ENCODE measurements at places on chromosomes 3 and 15.

- no peak for DNase-seq
Observed at GRCh38 chr3:13772885-13773745, 106.8 kb downstream of the WNT7A start.

DNA sequence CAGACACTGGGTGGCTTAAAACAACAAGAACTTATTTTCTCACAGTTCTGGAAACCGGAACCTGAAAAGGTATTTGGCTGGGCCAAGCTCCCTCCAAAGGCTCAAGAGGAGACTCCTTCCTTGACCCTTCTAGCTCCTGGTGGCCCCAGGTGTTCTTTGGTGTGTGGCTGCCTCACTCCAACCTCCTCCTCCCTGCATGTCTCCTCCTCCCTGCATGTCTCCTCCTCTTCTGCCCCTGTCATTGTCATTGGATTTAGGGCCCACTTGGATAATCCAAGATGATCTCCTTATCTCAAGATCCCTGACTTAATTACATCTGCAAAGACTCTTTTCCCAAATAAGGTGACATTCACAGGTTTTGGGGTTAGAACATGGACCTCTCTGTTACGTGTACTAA lies 69.8 kb upstream of the MFGE8 start:
- no peak for DNase-seq

- no peak for DNase-seq
Observed at GRCh38 chr3:192489579-192489978, 237.8 kb downstream of the FGF12 start.

GRCh38 chr15:42732095-42732827 lies 4.7 kb downstream of the CDAN1 start:
- DNase-seq, result no peak

GRCh38 chr3:171149526-171150116 lies 123.1 kb upstream of the SLC2A2 start:
- DNase-seq, result no peak

DNA sequence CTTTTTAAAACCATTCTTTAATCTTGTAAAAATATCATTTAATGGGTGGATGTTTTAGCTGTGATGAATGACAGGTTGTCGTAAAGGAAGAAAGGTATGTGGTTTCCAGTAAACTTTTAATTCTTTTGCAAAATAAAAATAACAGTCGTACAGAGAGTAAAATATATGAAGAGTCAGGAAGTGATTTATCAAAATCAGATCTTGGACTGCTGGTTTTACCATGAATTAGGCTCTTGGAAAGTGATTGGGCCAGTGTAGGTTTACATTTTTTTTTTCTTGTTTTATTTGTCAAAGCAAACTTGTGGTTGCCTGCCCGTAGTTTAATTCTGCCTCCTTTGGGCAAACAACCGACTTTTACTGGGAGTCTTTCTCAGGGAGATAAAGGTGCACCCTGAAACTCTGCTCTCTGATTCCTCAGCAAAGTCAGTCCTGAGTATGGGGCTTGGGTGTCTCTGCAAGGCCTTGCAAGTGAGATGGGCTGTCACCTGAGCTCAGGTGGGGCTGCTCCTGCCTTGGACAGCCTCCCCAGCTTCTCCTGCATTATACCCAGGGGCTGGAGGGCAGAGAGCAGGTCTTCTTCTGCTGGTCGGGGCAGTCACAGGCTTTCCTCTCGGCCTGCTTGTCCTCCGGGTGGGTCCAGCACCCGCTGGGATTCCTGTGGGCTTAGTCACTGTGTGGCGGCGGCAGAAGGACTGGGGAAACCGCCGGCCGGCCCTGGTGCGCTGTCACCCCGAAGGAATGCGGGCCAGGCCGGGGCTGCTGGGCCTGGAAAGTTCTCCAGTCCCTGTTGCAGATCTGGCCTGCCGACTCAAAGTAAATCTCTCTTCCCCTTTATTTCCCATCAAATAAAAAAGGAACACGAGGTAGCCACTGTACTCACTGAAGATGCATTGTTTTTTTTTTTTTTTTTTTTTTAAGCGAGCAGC lies 79.0 kb downstream of the IGF1R start:
- DNase-seq, result no peak

GRCh38 chr15:62389885-62390790 lies 225.1 kb upstream of the C2CD4B start:
- DNase-seq, result no peak

- no peak for DNase-seq
Observed at GRCh38 chr15:76192715-76193114, 118.6 kb downstream of the ETFA start.

DNA sequence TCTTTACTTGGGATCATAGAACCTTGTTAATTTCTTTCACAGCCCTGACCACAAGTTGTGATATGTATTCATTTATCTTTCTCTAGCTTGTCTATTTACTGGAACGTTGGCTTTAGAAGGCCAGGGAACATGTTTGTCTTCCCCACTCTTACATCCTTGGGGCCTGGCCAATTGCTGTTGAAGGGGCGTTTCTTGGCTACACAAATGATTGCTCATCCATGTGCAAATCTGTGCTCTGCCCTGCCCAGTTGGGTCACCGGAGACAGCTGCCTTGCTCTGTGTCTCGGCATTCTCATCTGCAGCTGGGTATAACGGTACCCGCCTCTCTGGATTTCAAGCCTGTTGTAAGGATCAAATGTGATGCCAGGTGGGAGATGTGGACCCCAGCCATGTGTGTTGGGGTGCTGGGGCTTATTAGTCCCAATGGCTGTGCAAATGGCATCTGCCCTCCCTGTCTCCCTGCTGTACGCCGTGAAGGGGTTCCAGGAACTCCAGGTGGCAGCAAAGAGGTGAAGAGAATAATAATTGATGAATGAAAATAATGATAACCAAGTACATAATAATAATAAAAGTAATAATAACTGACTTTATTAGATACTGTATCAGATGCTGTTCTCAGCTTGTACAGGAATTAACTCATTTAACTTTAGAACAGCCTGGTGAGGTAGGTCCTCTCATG lies 24.0 kb upstream of the TLE3 start:
- no peak for DNase-seq

DNA sequence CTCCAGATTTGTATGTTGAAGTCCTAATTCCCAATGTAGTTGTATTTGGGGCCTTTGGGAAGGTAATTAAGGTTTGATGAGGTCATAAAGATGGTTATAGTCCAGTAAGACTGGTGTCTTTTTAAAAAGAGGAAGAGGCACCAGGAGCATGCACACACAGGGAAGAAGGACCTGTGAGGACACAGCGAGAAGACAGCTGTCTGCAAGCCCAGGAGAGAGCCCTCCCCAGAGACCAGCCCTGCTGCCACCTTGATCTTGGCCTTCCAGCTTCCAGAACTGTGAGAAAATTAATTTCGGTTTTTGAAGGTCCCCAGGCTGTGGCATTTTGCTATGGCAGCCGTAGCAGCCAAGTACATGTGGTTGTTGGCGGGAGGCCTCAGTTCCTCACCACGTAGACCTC lies 32.8 kb upstream of the TSEN2 start:
- DNase-seq, result no peak

- DNase-seq, result no peak
Observed at GRCh38 chr15:77688266-77688665, 55.6 kb upstream of the LINGO1 start.

- no peak for DNase-seq
Observed at GRCh38 chr3:151259664-151260063, 18.7 kb downstream of the P2RY14 start.

DNA sequence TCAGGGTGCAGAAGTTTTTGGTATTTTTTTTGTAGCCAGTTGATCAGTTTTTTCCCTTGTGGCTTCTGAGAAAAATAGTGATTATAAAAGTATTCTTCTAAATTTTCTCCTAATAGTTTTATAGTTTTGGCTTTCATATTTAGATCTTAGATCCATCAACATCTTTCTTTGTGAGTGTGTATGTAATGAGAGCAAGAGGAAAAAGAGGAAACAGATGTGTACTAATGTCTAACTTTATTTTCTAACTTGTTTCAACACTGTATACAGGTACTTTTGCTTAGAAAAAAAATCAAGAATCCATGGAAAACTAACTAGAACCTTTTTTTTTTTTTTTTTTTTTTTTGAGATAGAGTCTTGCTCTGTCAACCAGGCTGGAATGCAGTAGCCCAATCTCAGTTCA lies 53.1 kb downstream of the ARRDC4 start:
- no peak for DNase-seq

DNA sequence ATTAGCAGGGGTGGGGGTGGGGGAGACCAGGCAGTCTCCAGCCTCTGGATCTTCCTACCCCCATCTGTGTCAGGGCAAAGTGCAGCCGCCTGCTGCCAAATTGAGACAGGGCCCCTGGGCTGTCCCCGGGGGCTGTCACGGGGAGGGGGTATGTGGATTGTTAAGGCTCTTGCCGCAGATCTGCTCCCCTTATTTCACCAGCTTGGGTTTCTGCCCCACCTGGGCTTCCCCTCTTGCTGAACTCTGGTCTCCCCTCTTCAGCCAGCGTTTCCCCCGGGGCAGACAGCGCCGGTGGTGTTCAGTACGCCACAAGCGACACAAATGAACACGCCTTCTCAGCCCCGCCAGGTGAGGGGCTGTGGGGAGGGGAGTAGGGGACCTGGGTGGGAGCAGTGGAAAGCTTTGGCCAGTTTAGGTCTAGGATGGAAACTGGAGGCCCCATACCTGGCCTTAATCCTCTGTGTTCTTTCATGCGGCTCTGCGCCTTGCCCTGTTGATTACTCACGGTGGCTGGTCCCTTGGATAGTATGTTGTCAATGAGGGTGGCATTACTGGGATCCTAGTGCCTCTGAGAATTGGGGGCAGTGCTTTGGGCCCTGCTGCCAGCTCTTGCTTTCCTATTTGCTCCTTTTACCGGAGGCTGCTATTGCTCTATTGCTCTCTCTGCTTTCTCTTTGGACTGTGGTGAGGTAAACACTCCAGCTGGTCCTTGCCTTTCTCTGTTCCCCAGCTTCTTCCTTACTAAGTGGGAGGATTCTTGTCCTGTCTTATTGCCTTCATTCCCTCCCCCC lies 1.7 kb downstream of the EIF4G1 start:
- no peak for DNase-seq

- no peak for DNase-seq
Observed at GRCh38 chr3:128066114-128066513, 13.9 kb downstream of the SEC61A1 start.

DNA sequence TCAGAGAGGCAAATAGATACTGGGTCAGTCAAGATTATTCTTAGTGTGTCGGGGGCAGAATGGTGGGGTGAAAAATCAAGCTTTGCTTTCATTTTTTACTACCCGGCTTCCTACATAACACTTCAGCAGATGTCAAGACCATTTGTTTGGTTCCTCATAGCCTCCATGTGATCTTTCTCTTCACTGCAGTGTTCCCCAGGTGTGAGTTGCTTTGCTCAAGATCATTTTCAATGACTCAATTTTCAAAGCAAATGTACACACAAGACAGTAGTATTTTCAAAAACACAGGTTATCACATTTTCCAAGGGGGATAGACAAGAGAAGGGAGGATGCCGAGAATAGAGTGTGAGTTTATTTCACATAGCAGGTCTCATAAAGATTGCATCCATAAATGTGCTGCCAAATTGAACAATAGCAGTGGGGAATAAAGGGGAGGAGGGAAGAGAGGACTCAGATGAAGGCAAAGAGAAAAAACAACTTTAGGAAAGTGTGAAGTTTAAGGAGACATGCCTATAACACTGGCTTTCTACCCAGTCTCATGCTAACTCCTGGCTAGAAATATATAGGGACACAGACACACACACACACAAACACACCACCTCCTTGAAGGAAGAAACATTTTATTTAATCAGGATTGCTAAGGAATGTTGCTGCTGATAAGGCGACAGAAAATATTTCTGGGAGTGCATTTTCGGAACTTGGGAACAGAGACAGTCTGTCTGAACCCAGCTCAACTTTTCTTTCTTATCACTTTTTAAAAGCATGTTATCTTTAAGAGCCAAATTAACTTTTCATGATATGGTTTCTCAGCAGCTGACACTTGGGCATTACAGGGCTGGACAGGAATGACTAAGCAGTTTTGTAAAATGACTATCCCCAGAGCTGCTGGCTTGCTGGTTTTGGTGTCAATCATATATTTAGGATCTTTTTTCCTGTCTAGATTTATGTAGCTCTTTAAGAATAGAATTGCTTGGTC lies 402.4 kb downstream of the RBMS3 start:
- no peak for DNase-seq

GRCh38 chr3:43288366-43288765 lies 2.0 kb downstream of the SNRK start:
- no peak for DNase-seq

GRCh38 chr3:84621823-84622222 lies 337.0 kb upstream of the CADM2 start:
- DNase-seq, result no peak

DNA sequence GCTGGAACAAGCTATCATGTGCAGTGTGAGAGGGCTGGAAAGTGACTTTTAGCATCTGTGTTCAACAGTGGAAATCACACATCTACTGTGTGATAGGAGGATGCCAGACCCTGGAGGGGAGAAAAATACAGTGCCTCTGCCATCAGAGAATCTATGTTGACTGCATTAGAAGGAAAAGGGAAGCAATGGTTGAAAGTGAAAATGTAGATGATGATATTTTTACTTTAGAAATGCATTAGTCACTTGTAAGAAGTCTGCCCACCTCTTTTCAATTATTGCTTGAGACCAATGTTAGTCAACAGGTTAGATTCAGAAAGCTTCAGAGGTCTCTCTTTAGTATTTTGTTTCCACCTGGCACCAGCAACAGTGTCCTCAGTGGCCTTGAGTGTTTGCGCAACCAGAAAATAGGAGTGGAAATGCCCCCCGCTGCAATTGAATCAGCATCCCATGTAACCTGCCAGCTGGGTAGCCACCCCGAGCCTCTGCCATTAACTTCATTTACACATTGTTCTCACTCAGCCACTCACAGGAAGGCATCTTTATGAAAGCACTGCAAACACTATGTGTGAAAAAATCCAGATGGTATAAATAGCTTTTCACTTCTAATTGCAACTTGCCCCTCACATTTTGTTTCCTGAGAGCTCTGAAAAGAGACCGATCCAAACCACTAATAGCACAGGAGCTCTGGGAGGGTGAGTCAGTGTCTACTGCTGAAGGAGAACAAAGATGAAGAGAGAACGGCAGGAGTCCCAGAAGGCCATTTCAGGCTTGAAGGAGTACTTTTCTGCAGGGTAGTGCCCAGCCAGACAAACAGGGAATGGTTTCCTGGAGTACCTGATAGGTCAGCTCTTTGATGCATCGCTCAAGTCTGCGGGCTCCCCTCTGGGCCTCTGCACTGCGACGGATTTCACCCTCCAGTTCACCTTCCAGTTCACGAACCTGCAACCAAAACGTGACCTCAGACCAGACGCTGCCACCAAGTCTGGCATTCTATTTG lies 92.1 kb downstream of the HHLA2 start:
- DNase-seq, result no peak

DNA sequence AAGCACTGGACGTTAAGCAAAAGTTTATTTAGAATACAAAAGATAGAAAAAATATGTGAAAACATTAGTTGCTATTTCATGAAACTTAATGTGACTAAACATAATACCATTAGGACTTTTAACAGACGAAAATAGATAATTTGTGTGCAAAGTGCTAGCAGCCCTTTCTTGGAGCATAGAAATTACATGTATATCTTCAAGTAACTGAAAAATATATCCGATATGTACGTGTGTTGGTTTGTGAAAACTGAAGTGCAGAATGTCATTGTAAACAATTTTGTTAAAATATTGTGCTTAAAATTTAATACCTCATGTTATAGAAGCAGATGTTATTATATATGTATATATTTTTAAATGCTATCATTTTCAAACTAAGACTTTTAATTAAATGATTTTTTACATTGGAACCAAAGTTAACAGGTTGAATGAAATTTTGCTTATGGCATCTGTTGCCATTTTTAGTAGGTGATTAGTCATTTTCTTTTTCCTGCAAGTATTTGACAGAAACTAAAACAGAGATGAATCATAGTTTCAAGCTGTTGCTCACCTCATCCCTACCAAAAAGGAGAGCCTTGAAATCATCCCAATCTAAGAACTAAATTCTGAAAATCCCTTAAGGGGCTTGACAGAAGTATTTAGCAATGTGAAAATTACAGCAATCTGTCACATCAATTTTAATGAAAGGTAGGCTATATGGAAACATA lies 334.8 kb downstream of the NAALADL2 start:
- DNase-seq, result no peak

Data from stimulated activated CD4-positive, alpha-beta T cell treated with anti-CD3 and anti-CD28 coated beads, TNF-alpha, amount 100 ng/mL, for 48 hours (primary cell).